ENCODE measurements at places on chromosomes 7 and 10. TPM values are rescaled to one million over a fixed set of nuclear protein-coding genes. Genes with fewer than 3 reads are reported as not detected.

Gene IQCE
- 11.2 TPM for total RNA-seq

Gene PNLIP
- total RNA-seq, result not detected

Gene HIF1AN
- 7.4 TPM for total RNA-seq

Gene ACHE
- total RNA-seq, result 0.31 TPM

Gene AS3MT
- total RNA-seq, result 3.2 TPM

Gene AFAP1L2
- total RNA-seq, result 40.2 TPM

Gene WNT8B
- total RNA-seq, result not detected

Gene TACC2
- total RNA-seq, result 21.4 TPM

Gene UCMA
- total RNA-seq, result not detected

Gene ADRA2A
- not detected for total RNA-seq

Gene LLCFC1
- total RNA-seq, result not detected

Gene RET
- 2.5 TPM for total RNA-seq

Gene KAT6B
- 6.2 TPM for total RNA-seq

Gene HGF
- total RNA-seq, result 0.04 TPM
